ENCODE measurements at places on chromosomes 11 and 22.

DNA sequence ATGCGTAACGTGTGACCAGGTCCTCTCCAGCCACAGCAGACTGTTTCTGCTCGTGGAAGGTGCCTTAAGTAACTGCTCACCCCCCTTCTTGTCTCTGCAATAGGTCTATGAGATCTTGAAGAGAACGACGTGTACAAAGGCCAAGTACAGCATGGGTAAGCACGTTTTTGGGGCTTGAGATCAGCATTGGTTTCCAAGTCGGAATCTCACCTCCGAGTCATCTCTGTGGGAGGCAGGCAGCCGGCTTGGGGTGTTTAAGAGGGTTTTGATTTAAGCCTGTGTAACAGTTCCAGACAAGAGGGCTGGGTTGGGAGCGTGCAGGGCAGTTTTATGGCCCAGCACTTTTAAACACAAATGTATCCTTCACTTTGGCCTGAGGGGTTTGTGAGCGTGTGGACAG lies 30.1 kb downstream of the ANO1 start:
- no peak for DNase-seq

GRCh38 chr11:88651556-88651955 lies 314.0 kb upstream of the CTSC start:
- no peak for DNase-seq

GRCh38 chr22:41517172-41518047 lies 26.9 kb downstream of the POLR3H start:
- peak; percentile 56 for DNase-seq

DNA sequence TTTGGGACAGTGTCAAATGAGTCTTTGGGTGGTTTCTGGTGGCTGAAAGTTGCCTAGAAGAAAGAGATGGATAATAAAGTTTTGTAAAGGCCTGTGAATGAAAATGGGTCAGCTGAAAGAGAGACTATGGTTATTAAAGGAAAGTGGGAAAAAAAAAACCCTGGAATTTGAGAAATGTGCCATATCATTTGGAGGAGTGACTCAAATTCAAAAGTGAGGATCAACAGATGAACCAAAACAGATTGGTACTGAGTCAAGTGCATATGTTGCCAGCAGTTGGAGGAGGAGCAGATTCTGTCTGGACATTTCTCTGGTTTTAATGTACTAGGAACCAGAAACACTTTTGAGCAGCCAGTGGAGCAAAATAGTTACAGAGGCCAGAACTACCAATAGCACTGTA lies 339.8 kb downstream of the KCNA4 start:
- DNase-seq = no peak

- DNase-seq = no peak
Observed at GRCh38 chr11:63042596-63042995, 27.0 kb upstream of the SLC22A8 start.

GRCh38 chr11:83046621-83047172 lies 25.0 kb downstream of the RAB30 start:
- DNase-seq = no peak

GRCh38 chr11:15569305-15570025 lies 454.7 kb downstream of the INSC start:
- no peak for DNase-seq

Measured in activated naive CD4-positive, alpha-beta T cell treated with anti-CD3 and anti-CD28 coated beads for 36 hours (primary cell).